ENCODE measurements at places on chromosomes 3 and 15.

DNA sequence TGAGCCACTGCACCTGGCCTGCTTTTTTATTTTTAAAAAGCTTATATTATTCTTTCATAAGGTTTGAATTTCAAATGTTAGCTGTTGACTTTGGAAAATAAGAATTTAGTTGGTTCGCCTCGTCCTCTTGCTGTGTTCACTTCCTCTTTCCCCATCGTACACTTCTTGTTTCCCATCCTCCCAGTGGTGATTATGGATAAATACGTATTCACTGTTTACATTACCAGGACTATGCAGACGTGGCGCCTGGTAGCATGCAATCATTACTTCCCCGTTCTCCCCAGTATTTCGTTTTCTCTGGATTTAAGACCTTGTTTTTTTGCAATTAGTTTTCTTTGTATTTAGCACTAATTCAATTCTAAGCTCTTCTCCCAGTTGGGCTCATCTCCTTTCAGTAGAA is 70.1 kb downstream of the LMLN start:
- DNase-seq: no peak

DNA sequence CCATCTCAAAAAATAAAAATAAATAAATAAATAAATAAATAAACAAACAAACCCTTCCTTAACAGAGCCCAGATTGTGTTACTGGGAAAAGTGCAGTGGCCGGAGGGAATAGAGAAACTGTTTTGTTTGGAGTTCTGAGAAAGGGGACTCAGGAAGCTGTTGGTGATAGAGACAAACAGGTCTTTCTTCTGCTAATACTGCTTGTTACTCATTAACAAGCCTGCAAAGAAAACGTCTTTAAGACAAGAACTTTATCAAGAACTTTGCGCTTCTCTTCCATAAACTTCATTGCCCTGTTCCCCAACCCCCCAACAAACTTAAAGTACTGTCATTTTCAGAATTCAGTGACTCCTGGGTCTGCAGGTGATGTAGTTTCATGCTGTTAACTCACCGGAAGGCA is 68.8 kb upstream of the GSK3B start:
- no peak for DNase-seq

- DNase-seq: no peak
These were observed 1.0 kb downstream of the C3orf80 start for GRCh38 chr3:160226026-160226907.

GRCh38 chr3:123409443-123410148 is 39.3 kb downstream of the ADCY5 start:
- DNase-seq: no peak

- no peak for DNase-seq
These were observed 48.5 kb downstream of the PTH1R start for GRCh38 chr3:46926039-46926438.

DNA sequence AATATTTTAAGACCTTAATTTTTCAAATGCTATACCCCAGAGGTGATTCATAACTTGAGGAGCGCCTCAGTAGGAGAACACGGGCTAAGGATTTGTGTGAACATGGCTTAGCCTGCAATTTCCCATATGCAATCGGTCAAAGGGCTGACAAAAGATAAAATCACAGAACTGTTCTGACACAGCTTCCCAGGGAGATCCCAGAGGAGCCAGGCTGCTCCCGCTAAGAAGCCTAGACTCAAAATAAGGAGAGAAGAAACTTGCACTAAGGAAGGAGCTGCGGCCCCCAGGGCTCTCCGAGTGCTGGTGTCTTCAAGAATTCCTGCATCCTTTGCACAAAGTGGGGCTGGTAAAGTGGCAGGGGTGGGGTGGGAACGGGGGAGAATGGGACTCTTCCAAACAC is 106.3 kb upstream of the DLG1 start:
- DNase-seq: no peak

DNA sequence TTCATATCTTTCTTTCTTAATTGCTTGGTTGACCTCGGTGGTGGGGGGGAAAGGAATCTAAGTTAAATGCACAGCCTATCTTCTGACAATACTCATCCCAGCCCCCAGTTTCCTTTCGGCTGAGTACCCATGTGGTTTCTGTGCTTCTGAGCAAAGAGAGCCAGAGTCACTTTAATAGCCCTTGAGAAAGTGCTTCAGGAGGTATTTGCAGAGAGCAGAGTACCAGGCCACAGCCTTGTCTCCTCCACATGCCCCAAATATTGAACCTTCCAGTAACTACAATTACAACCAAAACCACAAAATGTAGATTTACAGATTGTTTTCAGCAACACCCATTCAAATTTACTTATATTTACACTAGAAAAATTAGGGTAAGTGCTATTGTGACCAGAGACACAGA is 647.4 kb downstream of the NR2F2 start:
- DNase-seq: no peak

DNA sequence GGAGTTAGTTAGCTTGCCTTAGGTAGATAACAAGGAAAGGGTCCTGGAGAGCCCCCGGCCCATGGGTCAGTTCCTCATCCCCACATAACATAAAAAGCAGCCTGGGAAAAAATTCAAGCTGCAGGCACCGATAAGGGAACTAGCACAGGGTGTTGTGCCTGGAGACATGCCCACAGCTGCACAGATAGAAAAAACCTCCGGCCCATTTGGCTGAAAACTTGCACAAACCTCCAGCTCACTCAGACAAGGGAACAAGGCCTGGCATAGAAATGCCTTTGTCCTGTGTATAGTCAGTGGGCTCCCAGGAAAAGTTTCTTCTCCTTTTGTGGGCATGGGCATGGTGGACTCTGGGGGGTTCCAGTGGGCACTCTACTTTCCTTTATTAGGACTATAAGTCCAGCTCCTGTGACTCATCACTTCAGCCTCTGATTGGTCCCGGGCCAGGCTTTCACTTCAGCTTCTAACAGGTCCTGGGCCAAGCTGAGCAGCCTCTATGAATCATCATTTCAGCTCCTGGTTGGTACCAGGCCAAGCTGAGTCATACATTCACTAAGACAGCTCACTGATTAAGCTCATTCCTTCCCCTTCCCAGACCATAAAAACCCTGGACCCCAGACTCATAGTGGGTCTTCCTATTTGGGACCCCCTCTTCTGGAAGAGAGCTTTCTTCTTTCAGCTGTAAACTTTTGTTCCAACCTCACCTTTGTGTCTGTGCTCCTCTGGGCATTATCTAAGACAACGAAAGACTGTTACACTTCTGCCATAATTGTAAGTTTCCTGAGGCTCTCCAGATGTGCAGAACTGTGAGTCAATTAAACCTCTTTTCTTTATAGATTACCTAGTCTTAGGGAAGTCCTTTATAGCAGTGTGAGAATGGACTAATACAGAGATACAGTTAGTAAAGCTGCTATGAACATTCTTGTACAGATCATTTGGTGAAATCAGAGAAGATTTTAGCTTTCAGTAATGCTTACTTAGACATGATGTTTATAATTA is 348.0 kb upstream of the DPPA4 start:
- no peak for DNase-seq

GRCh38 chr15:81315452-81316175 is 8.3 kb downstream of the STARD5 start:
- no peak for DNase-seq

GRCh38 chr15:74336061-74337005 is 31.1 kb downstream of the CYP11A1 start:
- no peak for DNase-seq

DNA sequence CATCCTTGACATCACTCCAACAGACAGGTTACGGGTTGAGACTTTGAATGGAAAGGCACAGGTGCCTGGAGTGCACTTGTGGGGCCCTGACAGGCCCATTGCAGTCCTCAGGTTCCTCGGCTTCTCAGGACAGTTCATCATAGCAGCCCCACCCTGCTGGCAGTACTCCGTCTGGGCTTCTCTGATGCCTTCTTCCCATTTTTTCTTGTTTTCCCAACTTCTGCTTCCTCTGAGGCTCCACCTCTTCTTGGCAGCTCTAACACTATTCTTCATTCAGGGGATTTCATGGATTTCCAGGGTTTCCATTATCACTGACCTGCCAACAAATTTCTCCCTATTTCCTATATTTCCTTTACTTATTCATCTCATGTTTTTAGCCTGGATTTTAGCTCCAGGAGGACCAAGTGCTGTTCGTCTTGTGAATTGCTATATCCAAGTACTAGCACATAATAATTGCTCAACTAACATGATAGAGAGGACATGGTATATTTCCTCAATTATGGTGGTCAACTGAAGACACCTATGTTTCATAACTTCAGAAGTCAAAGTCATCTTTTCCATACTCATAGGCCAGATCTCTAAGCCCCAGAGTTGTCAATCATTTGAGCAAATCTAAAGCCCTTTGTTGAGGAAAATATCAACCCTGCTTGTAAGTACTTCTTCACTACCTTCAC is 16.2 kb downstream of the NCEH1 start:
- DNase-seq: no peak

- no peak for DNase-seq
These were observed 279.7 kb downstream of the LPP start for GRCh38 chr3:188433521-188434150.

DNA sequence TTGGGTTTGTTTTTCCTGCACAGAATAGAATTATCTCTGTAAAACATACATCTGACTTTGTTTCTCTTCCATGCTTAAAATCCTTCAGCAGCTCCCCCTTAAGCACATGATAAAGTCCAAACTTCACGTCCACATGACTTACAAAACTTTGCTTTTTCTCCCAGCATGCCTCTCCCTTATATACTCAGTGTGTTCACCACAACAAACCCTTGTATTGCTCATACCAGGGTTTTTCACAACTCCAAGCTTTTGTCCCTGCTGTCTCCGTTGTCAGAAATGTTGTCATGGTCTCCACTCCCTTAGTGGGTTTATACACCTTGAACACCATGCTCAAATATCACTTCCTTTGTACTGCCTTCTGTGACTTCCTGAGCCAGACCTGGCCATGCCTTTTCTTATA is 91.1 kb upstream of the MITF start:
- DNase-seq: no peak

DNA sequence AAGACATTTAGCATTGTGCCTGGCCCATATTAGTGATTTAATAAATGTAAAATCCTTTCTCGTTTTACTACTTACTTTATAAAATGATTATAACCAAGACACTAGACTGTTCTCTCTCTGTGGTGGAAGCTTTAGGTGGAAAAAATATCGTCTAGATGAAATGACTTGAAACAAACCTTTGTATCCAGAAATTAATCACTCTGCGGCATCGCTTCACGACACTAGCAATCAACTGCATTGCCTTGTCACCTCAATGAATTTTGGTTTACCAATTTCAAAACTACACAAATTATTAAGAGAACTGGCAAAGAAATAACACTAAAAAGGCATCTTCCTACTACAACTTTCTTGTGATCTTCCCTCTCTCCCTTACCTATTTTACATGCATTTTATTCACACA is 627.2 kb upstream of the ROBO1 start:
- DNase-seq: no peak

DNA sequence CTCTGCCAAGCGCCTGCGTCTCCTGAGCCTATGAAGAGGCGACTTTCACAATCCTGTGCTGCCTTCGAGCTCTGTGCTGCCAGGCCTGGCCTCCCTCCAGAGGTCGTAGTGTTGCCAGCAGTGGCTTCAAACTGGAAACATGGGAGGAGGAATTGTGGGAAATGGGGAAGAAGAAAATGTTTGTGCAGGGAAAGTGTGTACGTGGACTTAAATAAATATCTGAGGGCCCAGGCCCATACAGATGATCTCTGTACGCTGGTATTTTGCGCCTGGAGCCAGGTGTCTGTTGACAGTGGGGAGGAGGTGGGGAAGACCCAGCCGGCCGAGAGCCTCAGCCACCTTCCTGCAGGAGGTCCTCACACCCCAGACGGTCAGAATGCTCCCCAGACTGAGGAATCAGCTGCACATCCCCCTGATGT is 44.6 kb downstream of the ZBTB38 start:
- DNase-seq: no peak

DNA sequence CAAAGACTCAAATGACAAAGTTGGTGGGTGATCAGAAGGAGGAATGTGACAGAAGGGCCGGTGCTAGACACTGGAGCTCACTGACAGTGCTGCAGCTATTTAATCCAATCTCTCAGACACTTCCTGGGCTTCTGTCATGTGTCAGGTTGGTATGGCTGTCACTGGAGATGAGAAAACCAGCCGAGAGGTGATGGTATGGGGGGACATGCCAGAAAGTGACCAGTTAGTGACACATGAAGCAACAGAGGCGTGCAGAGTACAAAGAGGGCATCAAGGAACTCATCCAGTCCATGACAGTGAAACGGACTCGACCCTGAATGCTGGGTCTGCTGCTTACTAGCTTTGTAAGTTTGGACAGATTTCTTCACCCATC is 219.5 kb downstream of the CADPS start:
- DNase-seq: no peak

DNA sequence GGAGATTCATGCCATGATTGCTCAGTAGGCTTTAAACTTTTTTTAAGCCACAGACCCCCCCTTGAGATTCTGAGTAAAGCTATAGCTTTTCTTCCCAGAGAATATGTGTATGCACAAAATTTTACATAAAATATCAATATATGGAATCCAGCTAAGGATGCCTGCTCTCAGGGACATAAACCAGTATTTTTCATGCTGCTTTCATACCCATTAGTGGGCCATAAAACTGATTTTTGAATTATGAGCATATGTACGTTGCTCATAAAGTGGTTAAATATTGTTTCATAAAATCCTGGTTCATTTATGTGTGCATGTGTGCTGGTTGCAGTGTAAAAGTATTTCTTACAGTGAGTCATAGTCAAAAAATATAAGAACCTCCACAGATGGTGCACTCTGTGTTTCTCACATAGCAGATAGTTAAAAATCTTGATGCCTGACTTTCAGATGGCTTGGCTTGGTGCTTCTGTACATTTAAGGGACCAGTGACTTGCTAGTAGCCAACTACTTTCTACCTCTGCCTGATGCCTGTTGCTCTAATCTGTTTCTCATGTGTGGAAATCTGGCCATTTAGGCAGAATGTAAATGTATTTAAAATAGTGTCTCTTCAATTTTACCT is 71.9 kb downstream of the ARHGEF26 start:
- DNase-seq: no peak

GRCh38 chr3:86037916-86038315 is 953.0 kb downstream of the VGLL3 start:
- DNase-seq: no peak

- DNase-seq: no peak
These were observed 73.4 kb upstream of the ANKRD34C start for GRCh38 chr15:79209116-79209515.

DNA sequence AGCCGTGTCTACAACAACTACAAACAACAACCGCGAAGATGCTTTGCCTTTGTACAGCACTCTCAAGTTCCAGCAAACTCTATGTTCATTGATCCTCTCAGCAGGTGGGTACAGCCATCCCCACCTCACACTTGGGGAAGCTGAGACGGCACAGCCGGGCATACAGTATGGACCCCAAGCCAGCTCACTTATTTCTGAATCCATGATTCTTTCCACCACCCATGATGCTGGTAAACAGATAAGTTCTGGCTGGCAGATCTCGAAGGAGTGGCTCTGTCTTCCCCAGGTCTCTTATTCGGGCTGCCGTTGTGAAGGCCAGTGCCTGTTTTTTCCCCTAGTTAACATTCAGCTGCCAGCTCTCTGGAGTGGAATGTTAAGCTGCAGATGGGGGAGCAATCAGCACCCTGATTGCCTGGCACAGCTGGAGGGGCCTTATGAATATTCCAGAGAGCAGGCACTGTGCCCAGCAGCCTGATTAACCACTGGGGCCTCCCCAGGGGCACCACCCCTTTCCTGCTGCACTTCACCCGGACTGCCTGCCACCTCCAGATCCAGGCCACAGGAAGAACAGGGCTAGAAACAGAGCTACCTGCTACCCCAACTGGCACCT is 73.2 kb downstream of the CORO2B start:
- DNase-seq: no peak
